ENCODE measurements at places on chromosomes 5 and 9. TPM values are rescaled to one million over a fixed set of nuclear protein-coding genes. Genes with fewer than 3 reads are reported as not detected.
A peak's percentile ranks its signal among the peaks of the same experiment; 100 is the strongest.

Gene DCANP1
- not detected for polyA plus RNA-seq

Gene PCDHA4
- 0.08 TPM for polyA plus RNA-seq

Gene PCDHA1
- polyA plus RNA-seq = 0.08 TPM

Gene ECSCR
- 9.8 TPM for polyA plus RNA-seq

Gene ARID3C
- not detected for polyA plus RNA-seq

DNA sequence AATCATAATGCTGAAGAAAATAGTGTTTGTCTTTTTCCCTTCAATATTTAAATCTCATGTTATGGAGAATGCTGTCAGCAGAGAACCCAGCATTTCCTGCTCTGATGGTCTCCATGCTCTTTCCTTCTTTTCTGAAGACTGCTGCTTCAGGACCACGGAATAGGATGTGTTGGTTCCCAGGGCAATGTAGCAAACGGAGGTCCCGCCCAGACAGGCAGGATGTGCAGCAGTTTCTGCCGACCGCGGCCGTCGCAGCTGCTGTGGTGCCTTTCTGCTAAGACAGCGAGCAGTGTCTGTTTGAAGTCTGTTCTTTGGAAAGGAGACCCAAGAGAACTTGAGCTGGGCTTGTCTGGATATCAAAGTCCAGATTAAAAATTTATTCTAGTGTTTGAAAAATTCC, 654.3 kb downstream of the CCDC171 start:
- H3K27ac ChIP-seq = no peak overlapping the region
- H3K4me3 ChIP-seq = no peak overlapping the region
- no peaks in the 10 kb centered on the region for H3K4me1 ChIP-seq
- no peaks in the 10 kb centered on the region for H3K27me3 ChIP-seq

DNA sequence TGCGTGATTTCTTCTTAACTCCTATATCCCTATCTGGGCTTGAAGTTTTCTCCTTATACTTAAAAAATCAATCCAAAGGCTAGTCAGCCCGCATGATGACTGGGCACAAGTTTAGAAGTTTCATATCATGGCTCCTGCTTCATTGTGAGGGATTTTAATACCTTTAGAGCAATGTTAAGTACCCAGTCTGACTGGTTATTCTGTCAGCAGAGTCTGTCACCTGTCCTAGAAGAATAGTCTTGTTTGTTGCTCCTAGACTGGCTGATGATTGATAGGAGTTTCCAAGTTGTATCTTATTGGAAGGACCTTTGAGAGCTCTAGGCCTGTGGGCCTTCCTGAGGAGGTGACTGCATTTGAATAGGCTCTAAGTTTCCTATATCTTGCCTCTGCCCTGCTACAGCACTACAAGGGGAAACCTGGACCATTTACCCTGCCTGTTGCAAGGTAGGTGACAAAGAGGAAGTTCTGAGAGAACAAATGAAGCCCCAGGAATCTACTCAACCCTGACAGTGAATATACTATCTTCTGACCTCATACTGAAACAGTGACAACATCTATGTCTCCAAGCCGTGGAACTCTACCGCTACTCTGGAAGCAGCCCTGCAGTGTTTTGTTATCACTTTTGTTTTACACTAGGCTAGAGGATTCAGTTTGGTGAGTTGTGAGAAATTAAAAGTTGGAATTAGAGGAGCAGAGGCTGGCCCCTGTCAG, 66.5 kb downstream of the F2RL2 start:
- no peaks in the 10 kb centered on the region for H3K27me3 ChIP-seq
- no peaks in the 10 kb centered on the region for H3K36me3 ChIP-seq
- H3K4me3 ChIP-seq = no peak overlapping the region
- no peak for DNase-seq
- H3K27ac ChIP-seq = no peak overlapping the region

- no peak for DNase-seq
- H3K4me3 ChIP-seq = no peak overlapping the region
- H3K27ac ChIP-seq = no peak overlapping the region
- H3K36me3 ChIP-seq = no peaks in the 10 kb centered on the region
These were observed 827.6 kb upstream of the ACO1 start for GRCh38 chr9:31556667-31557463.

- H3K4me3 ChIP-seq = no peak overlapping the region
- H3K27ac ChIP-seq = peak overlapping the region; percentile 25
- H3K4me1 ChIP-seq = peaks cover 80% of the 10 kb centered on the region
- H3K36me3 ChIP-seq = no peaks in the 10 kb centered on the region
These were observed 52.7 kb downstream of the ITGA1 start for GRCh38 chr5:52840277-52841050.

GRCh38 chr9:81720450-81721086, 31.2 kb upstream of the TLE1 start:
- no peaks in the 10 kb centered on the region for H3K4me1 ChIP-seq
- DNase-seq = peak; percentile 14
- H3K27ac ChIP-seq = no peak overlapping the region
- H3K27me3 ChIP-seq = no peaks in the 10 kb centered on the region
- no peaks in the 10 kb centered on the region for H3K36me3 ChIP-seq
- no peak overlapping the region for H3K4me3 ChIP-seq

DNA sequence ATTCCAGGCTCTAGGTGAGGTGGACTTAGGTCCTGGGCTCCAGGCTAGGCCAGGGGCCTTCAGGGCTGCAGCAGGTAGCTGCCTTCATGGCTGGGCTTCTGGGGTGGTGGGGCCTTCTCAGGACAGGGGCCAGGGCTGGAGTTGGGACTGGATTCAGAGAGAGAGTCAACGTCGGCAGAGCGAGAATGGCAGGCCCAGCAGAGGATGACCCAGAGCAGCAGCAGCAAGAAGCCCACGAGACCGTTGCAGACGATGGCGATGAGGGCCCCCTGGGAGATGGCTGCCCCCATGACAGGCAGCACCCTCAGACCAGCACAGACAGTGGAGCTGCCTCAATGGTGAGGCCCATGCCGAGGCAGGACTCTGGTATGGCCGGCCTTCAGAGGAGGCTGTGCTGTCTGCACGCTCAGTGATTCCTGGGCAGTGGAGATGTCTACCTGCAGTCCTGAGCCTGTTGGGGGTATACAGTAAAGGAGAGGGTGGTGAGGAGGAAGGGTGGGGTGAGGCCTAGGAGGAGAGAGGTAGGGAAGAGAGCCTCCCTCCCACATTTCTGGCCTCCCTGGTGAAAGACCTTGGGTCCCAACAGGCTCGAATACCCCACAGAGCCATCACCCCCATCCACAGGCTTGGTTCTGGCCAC, 1.3 kb downstream of the ENHO start:
- H3K36me3 ChIP-seq = no peaks in the 10 kb centered on the region
- H3K27ac ChIP-seq = no peak overlapping the region
- H3K4me1 ChIP-seq = no peaks in the 10 kb centered on the region
- no peaks in the 10 kb centered on the region for H3K27me3 ChIP-seq
- H3K4me3 ChIP-seq = no peak overlapping the region

DNA sequence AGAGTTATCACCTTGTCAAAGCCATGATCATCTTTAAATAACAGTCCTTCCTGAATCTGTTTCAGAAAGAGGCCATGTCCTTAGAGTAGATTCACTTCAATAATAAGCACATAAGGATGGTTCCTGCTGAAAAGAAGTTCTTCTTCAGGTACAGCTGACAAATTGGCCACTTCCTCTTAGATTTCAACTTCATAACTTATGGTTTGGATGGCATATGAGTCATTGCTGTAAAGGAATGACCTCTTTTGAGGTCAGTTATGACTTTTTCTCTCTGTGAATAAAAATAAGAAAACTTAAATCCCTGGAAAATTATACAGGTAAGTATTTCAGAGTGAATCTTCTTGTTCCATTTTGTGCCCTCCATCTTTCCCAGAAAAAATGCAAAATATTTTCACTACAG, 555.3 kb upstream of the ZNF462 start:
- H3K4me3 ChIP-seq = no peak overlapping the region
- no peaks in the 10 kb centered on the region for H3K27me3 ChIP-seq
- no peaks in the 10 kb centered on the region for H3K4me1 ChIP-seq
- no peak for DNase-seq
- H3K36me3 ChIP-seq = no peaks in the 10 kb centered on the region

DNA sequence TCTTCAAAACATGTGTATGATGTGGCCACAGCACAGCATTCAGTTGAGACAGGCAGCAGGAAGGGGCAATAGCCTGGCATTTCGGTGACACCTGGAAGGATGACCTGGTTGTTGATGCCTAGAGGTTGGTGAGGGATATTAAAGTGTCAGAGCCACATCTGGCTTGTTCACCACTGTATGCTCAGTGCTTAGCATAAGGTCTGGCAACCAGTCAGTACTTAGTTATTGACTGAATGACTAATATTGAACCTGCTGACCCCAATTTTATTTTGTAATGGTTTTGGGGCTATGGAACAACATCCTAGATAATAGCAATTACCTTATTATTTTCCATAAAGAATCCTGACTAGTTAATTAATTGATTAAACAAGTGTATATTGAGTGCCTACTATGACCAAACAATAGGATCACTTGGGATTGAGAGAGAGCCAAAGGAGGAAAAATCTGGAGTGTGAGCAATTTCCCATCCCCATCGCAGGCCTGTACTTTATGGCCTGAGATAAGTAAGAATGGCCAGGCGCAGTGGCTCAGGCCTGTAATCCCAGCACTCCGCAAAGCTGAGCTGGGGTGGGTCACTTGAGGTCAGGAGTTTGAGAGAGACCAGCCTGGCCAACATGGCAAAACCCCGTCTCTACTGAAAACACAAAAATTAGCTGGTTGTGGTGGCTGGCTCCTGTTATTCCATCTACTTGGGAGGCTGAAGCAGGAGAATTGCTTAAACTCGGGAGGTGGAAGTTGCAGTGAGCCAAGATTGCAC, 85.4 kb upstream of the PLPP1 start:
- H3K27ac ChIP-seq = no peak overlapping the region
- no peak for DNase-seq
- no peaks in the 10 kb centered on the region for H3K4me1 ChIP-seq
- no peak overlapping the region for H3K4me3 ChIP-seq

GRCh38 chr5:4232084-4232483, 636.5 kb downstream of the IRX1 start:
- no peak for DNase-seq
- no peaks in the 10 kb centered on the region for H3K4me1 ChIP-seq
- no peak overlapping the region for H3K27ac ChIP-seq
- no peak overlapping the region for H3K4me3 ChIP-seq
- no peaks in the 10 kb centered on the region for H3K36me3 ChIP-seq
- no peaks in the 10 kb centered on the region for H3K27me3 ChIP-seq

GRCh38 chr5:163619951-163620350, 114.5 kb downstream of the MAT2B start:
- no peaks in the 10 kb centered on the region for H3K36me3 ChIP-seq
- no peak overlapping the region for H3K27ac ChIP-seq
- H3K4me1 ChIP-seq = no peaks in the 10 kb centered on the region
- no peak for DNase-seq

- peaks cover 32% of the 10 kb centered on the region for H3K4me1 ChIP-seq
- no peak overlapping the region for H3K27ac ChIP-seq
- H3K36me3 ChIP-seq = no peaks in the 10 kb centered on the region
- DNase-seq = no peak
- H3K4me3 ChIP-seq = no peak overlapping the region
- no peaks in the 10 kb centered on the region for H3K27me3 ChIP-seq
These were observed 4.9 kb downstream of the MRPL22 start for GRCh38 chr5:154945695-154946301.

DNA sequence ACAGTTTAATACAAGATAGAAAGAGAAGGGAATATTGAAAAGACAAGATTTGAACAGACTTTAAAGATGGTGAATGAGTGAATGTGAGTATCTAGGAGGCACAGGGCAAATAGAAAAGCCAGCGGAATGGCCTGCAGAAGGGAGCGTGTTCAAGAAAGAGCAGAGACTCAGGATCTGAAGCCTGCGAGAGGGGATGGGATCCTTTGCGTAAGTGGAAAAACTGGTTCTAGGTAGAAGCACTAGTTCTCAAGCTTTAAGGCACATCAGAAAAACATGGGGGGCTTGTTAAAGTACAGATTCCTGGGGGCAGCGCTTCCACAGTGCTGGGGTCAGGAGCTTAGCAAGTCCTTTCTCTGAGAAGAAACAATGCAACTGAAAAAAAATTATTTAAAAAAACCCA, 94.8 kb upstream of the NFIL3 start:
- H3K4me1 ChIP-seq = no peaks in the 10 kb centered on the region
- no peak overlapping the region for H3K4me3 ChIP-seq
- no peaks in the 10 kb centered on the region for H3K27me3 ChIP-seq
- no peak overlapping the region for H3K27ac ChIP-seq
- no peak for DNase-seq

DNA sequence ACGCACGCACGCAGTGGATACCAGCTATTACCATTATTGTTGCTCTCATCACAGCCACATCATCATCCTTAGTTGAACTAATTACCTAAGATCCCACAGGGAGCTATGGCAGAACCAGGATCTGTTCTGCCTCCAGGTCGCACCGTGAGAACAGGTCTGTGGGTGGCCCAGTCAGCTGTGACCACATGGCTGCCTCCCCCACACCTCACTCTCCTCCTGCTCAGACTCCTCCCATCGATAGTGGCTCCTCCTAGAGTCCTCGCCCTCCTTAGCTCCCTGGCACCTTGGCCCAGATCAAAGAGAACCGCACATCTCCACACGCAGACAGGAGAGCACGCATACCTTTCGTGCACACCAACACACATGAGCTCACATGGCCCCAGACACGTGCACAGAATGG, 32.4 kb upstream of the RPL26L1 start:
- DNase-seq = no peak
- peaks cover 14% of the 10 kb centered on the region for H3K36me3 ChIP-seq
- H3K27ac ChIP-seq = no peak overlapping the region
- no peaks in the 10 kb centered on the region for H3K4me1 ChIP-seq
- no peak overlapping the region for H3K4me3 ChIP-seq

- no peaks in the 10 kb centered on the region for H3K27me3 ChIP-seq
- H3K36me3 ChIP-seq = no peaks in the 10 kb centered on the region
- no peak overlapping the region for H3K4me3 ChIP-seq
- H3K4me1 ChIP-seq = no peaks in the 10 kb centered on the region
- peak; percentile 11 for DNase-seq
These were observed 20.3 kb downstream of the C9orf153 start for GRCh38 chr9:86238861-86239770.

GRCh38 chr9:110351009-110351467, 13.4 kb upstream of the TXNDC8 start:
- no peaks in the 10 kb centered on the region for H3K4me1 ChIP-seq
- no peak overlapping the region for H3K27ac ChIP-seq

GRCh38 chr9:100074093-100074492, 24.7 kb downstream of the ERP44 start:
- H3K4me1 ChIP-seq = peaks cover 23% of the 10 kb centered on the region
- DNase-seq = peak; percentile 36
- H3K27me3 ChIP-seq = no peaks in the 10 kb centered on the region
- H3K4me3 ChIP-seq = no peak overlapping the region
- H3K27ac ChIP-seq = no peak overlapping the region

DNA sequence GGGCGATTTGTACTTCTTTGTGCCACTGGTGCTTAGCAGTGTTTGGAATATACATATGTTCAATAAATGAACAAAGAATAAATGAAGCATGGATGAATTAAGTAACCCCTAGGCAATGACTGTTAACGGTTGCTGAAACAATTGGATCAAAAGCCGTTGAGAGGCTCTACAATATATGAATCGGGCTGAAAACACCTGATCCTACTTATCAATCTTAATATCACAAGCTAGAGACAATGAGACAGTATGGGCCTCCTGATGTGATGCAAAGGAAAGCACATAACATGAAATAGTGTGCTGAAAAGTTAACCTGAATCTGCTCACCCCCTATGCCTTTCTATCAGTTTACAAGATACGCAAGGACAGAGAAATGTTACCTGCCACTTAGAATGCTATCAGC, 410.3 kb upstream of the RGMB start:
- no peak overlapping the region for H3K4me3 ChIP-seq
- no peaks in the 10 kb centered on the region for H3K4me1 ChIP-seq
- no peaks in the 10 kb centered on the region for H3K36me3 ChIP-seq
- H3K27me3 ChIP-seq = no peaks in the 10 kb centered on the region
- H3K27ac ChIP-seq = no peak overlapping the region

- H3K27me3 ChIP-seq = no peaks in the 10 kb centered on the region
- H3K4me1 ChIP-seq = no peaks in the 10 kb centered on the region
- H3K27ac ChIP-seq = no peak overlapping the region
- H3K36me3 ChIP-seq = no peaks in the 10 kb centered on the region
These were observed 161.7 kb downstream of the YTHDC2 start for GRCh38 chr5:113675166-113675565.

Measured in adrenal gland (tissue), 19 donors.